PC-3 (cell line): ENCODE measurements at places on chromosomes 6 and 20. TPM values are rescaled to one million over a fixed set of nuclear protein-coding genes. Genes with fewer than 3 reads are reported as not detected.

The SEMG2 gene
- not detected in 2 replicates for total RNA-seq

DNA sequence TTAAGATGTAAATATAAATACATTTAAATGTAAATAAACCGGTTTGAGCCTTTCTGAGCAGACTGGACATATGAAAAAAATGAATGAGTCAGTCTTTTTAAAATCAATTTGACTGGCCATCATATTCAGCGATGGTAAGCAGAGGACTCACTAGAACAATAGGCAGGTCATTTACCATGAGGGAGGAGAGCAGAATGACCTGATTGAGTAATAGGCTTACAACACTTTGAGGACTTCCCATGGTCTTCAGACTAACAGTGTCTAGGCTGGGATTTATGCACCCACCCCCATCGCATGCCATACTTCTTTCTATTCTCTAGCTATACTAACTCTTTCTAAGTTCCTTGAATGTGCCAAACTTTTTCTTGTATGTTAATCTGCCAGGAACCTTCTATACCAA is 241.9 kb upstream of the RAB32 start:
- no peaks in the 10 kb centered on the region for H3K36me3 ChIP-seq
- no peak overlapping the region for H3K4me3 ChIP-seq
- H3K27ac ChIP-seq: no peak overlapping the region
- H3K27me3 ChIP-seq: no peaks in the 10 kb centered on the region

DNA sequence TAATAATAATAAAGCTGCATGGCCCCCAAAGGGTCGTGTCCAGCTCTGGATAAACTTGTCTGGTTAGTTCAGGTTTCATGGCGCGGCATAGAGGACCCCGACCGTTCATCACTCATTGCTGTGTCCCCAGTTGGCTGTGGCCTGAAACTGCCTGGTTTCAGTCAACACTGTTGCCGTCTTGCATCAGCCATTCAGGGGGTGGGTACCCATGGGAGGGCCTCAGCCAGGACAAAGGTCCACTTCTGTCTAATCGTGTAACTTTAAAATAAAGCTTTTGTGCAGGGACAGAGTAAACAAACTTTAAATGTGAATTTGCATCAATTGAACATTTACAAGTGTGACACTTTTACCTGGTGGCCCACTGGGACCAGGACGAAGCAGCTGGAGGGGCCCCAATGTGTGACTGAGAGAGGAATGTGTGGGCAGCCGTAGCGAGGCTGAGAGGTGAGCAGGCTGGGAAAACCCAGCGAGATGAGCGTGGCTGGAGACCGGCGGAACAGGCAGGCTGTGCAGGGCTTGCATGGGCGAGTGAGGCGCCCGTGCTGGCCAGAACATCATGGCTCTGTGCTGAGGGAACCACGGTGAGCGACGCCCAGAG is 22.3 kb upstream of the UNC93A start:
- no peaks in the 10 kb centered on the region for H3K36me3 ChIP-seq
- H3K4me3 ChIP-seq: no peak overlapping the region
- no peak for DNase-seq
- H3K27ac ChIP-seq: no peak overlapping the region

DNA sequence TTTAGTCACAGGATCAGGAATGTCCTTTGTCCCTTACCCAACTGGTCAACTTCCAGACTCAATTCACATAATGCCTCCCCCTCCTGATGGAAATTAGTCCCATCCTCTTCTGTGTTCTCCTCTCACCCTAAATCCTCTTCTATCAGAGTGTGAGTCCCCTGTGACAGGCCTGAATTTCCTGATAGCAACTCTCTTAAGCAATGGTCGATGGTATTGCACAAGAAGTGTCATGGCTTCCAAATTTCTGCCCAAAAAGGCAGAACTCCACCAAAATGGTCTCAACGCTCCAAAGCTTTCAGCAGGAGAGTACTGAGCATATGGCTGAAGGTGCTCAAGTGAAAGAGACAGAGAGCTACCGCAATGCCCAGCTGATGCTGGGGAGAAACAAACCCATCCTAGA is 2.4 kb downstream of the PREP start:
- peaks cover 20% of the 10 kb centered on the region for H3K4me1 ChIP-seq
- no peaks in the 10 kb centered on the region for H3K36me3 ChIP-seq
- no peak for DNase-seq
- no peaks in the 10 kb centered on the region for H3K27me3 ChIP-seq

The SEL1L2 gene
- not detected in 2 replicates for total RNA-seq

The BEND6 gene
- total RNA-seq: 0.58 and 1.3 TPM in 2 replicates

DNA sequence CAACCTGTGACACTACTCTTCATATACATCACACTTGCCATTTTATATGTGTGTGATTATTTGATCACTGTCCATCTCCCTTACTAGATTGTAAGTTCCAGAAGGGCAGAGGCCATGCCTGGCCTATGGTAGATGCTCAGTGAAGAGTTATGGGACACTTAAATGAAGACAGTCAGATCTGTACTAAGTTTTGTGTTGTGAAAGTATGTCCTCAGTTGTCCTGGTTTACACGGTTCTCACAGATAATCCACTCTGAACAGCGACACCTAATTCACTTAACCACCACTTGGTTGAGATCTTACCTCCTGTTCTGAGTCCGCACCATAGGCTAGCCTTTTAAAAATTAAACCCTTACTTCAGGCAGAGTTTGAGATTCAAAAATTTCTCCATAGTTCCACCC is 434.1 kb upstream of the SOX4 start:
- H3K27me3 ChIP-seq: no peaks in the 10 kb centered on the region
- no peaks in the 10 kb centered on the region for H3K4me1 ChIP-seq
- H3K27ac ChIP-seq: no peak overlapping the region
- no peaks in the 10 kb centered on the region for H3K36me3 ChIP-seq
- H3K4me3 ChIP-seq: no peak overlapping the region
- DNase-seq: no peak

DNA sequence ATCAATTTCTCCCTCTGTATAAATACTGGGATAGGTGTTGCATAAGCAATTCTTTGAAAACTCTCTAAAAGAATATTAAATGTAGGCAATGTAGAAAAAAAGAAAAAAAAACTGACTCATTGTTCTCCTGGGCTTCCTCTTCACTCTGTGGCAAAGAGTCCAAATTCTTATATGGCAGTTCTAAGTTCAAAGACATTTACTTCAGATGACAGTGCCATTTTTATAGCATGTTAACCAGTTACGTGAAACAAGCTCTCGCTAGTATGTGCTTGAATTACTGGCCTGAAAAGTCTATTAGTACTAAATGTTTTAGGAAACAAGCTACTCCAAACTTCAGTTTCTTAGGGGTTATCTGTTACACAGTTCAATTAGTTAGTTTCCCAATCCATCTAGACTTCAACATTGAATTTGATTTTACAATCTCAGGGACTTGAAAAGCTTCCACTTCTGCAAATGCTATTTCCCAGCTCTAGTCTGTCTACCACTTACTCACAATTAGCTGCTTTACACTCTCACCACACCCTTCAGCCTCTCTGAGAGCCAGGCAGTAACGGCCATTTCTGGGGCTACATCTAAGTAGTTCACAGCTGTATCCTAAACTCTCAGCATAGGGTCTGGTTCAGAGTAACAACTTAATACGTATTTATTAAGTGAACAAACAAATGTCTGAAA is 100.4 kb downstream of the OGFRL1 start:
- H3K27ac ChIP-seq: peak overlapping the region; percentile 58; the same call in 1 of the 2 replicates
- H3K36me3 ChIP-seq: no peaks in the 10 kb centered on the region
- H3K4me3 ChIP-seq: no peak overlapping the region

The BANF2 gene
- not detected in 2 replicates for total RNA-seq

The BMP7 gene
- not detected in 2 replicates for total RNA-seq
